ENCODE measurements at places on chromosomes 6 and 20.

DNA sequence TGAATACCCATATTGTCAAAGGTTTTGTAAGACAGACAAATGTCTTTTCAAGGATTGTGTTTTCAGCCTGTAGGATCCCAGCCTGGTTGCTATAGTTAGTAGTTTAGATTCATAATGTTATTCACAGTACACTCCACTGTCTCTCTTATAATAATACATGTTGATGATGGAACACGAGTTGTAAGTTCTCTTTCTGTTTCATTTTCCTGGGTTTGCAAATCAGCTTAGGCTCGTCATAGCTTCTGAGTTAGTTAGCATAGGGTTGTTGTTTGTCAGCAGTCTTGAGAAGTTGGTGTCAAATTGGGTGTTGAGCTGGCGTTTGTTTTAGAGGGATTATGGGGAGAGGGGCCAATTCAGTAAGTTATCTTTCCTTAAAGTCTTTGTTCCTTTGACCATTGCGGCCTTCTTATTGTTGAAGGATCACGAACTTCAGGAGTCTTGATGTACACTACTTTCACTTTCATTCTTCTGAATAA is 45.8 kb downstream of the QKI start:
- no peak for DNase-seq

DNA sequence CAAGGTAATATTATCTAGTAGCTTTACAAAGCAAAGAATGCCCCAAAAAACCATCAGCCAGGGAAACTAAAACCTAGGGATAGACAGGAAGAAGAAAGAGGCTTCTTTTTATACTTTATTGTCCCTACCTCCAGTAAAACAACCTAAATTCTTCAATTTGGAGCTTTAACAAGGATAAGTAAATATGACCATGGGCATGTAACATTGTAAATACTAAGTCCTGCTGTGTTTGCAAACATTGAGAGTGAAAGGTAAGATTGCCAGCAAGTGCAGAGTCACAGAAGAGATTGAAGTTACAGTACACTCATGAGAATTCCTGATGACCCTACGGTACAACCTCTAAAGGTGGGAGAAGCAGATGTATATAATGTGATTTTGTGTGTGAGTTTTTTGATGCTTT is 117.2 kb downstream of the FOXO3 start:
- DNase-seq = no peak

DNA sequence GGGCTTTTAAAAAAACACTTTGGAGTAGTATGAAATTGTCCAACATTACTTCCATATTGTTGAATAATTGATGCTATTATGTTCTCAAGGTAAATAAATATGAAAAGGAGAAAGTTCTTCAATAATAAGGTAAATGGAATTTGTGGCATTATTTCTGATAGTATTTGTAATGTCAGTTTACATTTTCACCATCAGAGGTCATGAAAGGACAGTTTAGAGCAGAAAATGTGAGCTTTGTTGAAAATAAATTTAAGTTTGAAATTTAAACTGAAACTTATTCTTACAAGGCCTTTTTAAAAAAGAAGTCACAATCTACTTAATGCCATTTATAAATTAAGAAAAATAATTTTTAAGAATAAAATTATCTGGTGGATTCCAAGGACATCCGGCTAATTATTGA is 15.8 kb upstream of the CEP162 start:
- DNase-seq = no peak

GRCh38 chr6:108799354-108799717 is 48.9 kb upstream of the ARMC2 start:
- no peak for DNase-seq

GRCh38 chr6:47306887-47307286 is 2.8 kb downstream of the TNFRSF21 start:
- DNase-seq = no peak

DNA sequence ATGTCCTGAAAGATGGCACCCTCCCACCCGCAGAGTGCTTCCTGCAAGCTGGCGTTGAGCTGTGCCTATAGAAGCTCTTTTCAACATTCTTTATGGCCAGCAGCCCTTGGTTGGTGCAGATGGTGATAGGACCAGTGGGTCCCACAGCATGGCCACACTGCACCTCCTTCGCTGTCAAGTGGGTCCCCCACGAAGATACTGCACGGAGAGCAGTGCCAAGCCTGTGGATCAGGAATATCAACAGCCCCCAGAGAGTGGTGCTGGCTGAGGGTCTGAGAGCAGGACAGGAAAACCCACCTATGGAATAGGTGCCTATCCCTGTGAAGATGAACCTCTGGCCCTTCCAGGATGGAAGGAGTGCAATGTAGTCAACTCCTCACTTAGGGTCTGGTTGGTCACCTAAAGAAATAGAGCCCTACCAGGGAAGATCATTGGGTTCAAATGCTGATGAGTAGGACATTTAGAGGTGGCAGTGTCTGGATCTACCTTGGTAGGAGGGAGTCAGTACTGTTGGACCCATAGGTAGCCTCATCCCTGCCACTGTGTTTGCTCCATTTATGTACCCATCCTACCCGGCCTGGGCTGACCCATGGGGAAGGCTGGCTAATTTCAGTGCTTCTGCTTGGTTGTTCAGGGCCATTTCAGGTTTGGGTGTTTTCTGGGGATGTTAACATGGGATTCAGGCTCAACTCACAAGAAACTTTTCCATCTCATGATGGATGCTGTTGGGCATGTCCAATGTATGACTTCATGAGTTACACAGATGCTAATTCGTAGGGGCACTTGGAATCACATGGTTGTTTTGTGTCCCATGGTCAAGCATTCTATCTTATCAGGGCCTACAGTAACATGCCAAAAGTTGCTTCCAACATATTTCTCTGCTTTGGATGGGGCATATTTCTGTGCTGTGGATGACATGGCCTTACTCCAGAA is 33.4 kb upstream of the MICB start:
- no peak for DNase-seq

DNA sequence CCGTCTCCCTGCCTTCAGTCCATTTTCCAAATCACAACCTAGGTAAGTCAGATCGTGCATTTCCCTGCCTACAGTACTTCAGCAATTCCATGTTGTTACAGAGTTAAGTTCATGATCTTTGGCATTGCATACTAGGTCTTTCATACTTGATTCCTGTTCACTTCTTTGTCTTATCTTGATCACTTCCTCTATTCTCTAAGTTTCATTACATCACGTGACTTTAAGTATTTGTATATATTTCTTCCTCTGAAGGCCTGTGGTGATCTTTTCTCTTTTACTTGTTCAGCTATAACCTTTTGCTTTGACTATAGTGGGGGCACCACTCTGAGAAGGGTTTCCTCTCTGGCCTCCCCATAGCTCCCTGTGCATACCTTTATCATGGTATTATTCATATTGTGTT is 100.2 kb downstream of the TRMT11 start:
- no peak for DNase-seq

DNA sequence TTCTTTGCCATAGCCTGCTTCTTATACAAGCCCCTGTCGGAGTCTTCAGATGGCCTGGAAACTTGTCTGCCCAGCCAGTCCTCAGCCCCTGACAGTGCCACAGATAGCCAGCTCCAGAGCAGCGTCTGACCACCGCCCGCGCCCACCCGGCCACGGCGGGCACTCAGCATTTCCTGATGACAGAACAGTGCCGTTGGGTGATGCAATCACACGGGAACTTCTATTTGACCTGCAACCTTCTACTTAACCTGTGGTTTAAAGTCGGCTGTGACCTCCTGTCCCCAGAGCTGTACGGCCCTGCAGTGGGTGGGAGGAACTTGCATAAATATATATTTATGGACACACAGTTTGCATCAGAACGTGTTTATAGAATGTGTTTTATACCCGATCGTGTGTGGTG is 29.5 kb downstream of the SLCO4A1 start:
- no peak for DNase-seq

DNA sequence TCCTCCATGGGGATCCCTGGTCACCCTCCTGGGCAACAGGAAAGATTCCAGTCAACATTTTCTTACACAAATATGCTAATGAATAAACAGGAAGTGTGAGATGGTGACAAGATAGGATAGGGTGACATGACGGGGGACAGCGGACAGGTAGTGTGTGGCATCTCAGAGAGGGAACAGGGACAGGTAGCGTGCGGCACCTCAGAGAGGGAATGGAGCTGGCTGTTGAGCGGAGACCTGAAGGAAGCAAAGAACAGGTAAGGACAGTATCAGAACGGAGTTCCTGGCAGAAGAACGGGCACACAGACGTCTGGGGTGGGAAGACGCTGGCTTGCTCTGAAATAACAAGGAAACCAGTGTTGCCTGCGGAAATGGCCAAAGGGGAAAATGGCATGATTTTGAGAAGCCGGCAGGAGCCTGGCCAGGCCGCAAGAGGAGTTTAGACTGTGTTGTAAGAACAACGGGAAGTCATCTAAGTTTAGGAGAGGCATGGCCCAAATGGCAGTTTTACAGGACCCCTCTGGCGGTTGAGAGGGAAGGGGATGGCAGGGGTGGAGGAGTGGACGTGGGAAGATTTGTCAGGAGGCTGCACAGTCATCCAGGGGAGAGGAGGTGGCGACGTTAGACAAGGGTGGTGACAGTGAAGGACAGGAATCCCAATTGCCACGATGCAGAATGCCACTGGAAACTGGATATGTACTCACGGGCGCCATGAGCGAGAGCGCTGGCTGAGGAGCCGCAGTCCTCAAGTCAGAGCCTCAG is 111.6 kb downstream of the JPH2 start:
- no peak for DNase-seq

DNA sequence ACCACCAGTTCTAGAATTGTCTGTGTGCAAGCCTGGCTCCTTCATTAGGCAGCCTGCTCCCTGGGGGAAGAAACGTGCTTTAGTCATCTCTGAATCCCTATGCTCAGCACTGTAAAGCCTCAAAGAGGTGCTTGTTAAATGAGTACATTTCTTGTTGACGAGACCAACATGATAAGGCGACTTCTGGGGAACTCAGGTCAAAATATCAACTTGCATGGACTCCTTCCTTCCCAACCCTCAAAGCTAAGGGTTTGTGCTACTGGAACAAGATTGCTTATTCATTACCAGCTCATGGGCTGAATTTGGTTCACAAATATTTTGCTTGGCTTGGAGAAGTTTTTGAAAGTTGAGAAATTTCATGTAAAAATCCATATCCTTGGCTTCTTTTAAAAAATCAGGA is 10.6 kb downstream of the KCNG1 start:
- DNase-seq = no peak

- no peak for DNase-seq
Observed at GRCh38 chr20:5696011-5696559, 54.1 kb upstream of the SHLD1 start.

- peak; percentile 48 for DNase-seq
Observed at GRCh38 chr20:3563548-3564177, 92.8 kb downstream of the ATRN start.

- no peak for DNase-seq
Observed at GRCh38 chr20:63377256-63377941, 16.2 kb upstream of the CHRNA4 start.

DNA sequence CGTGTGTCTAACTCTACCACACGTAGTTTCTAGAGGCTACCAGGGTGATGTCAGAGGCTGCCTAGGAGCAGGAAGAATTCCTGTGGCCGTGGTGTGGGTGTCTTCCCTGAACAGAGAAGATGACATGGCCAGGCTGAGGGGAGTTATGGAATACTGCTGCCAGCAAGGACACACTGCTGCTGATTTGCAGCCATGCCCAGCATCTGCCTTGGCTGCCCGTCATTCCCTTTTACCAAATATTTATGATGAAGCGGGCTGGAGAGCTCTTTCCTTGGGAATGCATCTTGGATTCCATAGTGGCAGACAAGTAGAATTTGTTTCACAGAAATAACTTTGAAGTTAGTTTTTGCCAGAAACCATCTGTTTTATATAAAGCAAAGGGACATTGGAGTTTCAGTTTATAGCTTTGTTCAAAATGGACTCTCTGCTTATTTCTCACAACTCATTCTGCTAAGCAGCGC is 80.8 kb upstream of the VSTM2L start:
- DNase-seq = no peak

- peak; percentile 78 for DNase-seq
Observed at GRCh38 chr6:106339334-106340029, 13.9 kb upstream of the ATG5 start.

- no peak for DNase-seq
Observed at GRCh38 chr20:35883778-35884540, 70.3 kb downstream of the SCAND1 start.
